ENCODE measurements at places on chromosomes 5 and 9.

- DNase-seq: no peak
These were observed 1.6 kb downstream of the NTNG2 start for GRCh38 chr9:132163457-132163875.

- DNase-seq: no peak
These were observed 697.3 kb downstream of the TLR4 start for GRCh38 chr9:118401546-118401945.

- DNase-seq: no peak
These were observed 187.1 kb downstream of the BNC2 start for GRCh38 chr9:16683326-16683725.

- DNase-seq: no peak
These were observed 386.1 kb upstream of the KIF2A start for GRCh38 chr5:61919920-61920319.

DNA sequence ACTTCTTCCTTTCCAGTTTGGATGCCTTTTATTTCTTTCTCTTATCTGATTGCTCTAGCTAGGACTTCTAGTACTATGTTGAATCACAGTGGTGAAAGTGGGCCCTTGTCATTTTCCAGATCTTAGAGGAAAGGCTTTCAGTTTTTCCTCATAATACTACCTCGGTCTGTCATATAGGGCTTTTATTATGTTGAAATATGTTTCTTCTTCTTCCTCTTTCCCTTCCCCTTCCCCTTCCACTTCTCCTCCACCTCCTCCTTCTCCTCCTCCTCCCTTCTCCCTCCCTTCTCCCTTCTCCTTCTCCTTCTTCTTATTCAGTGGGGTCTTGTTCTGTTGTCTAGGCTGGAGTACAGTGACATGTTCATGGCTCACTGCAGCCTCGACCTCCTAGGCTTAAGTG, 9.2 kb upstream of the TERT start:
- DNase-seq: no peak
